ENCODE measurements at places on chromosomes 4 and X.

GRCh38 chr4:1462009-1462767 is 55.9 kb upstream of the NKX1-1 start:
- DNase-seq, result no peak

- peak; percentile 33 for DNase-seq
Observed at GRCh38 chr4:176957353-176958118, 164.8 kb upstream of the VEGFC start.

DNA sequence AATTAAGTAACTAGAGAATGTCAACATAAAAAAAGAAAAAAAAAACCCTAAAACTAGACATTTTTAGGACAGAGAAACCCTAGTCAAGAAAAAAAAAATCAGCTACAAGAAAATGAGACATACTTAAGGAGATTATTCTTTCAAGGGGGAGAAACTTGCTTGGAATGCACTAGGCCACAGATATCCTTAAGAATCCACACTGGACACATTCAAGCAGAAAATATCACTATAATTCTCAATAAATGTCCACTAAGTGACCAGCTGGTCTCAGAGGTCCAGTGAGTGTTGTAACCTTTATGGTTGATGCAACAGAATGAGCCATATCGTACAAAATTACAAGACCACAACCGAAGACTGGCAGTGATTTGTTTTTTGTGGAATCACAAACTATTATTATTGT is 15.6 kb upstream of the IBSP start:
- DNase-seq, result no peak

DNA sequence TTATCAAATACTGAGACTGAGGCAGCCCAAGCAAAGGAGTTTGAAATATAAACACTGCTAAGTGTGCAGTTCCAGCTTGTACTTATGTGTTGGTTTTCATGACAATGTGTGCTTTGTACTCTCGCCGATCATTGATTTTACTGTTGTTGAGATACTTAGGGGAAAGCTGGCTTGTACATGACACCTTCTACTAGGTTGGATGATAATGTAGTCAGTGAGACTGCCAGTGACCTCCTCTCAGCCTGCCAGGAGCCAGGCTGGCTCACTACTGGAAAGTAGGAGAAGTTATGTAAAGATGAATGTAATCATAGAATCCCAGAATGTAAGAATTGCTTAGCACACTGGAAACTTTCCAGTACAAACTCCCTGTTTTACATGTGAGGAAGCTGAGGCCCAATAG is 132.0 kb downstream of the AFF2 start:
- no peak for DNase-seq

- DNase-seq, result no peak
Observed at GRCh38 chr4:148021686-148022085, 289.8 kb downstream of the ARHGAP10 start.

GRCh38 chr4:1124818-1125217 is 11.5 kb upstream of the RNF212 start:
- DNase-seq, result no peak

DNA sequence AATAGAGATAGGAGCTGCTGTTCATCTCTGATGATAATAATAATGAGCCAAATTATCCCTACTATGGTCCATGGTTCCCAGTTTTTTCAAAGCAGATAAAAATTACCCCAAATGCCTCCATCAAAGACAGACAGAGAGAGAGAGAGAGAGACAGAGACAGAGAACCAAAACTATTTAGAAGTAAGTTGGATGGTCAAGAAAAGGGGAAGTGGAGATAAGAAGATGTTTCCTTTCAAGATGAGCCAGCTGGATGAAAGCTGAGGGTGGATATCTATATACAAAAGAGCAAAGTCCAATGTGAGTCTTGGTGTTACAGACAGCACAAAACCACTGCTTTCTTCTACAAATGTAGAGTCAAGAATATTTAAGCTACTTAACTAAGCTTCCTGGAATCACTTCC is 173.9 kb downstream of the GRIA3 start:
- DNase-seq, result no peak

- DNase-seq, result peak; percentile 50
Observed at GRCh38 chr4:163548481-163549243, 54.2 kb downstream of the TMA16 start.

DNA sequence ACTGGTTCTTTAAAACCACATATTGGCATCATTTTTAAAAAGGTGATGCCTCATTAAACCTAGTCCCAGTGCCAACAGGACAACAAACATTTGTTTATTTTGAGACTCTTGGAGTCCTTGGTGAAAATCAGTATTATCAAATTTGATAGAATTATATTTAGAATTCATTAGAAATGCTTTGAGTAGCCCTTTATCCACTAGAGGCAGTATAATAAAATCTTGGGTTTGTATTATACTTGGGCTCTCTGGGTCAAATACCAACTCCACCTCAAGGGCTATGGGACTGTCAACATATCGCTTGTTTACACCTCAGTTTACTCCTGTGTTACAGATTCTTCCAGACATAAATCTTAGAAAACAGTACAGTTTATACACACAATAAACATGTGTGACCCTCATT is 335.7 kb upstream of the FSTL5 start:
- no peak for DNase-seq

- no peak for DNase-seq
Observed at GRCh38 chrX:133580625-133581024, 165.3 kb upstream of the GPC4 start.

All from MM.1S (cell line).